Fibroblast of villous mesenchyme (primary cell): ENCODE measurements at places on chromosomes 2 and 18.

- DNase-seq, result no peak
These were observed 148.2 kb downstream of the RND3 start for GRCh38 chr2:150339282-150339681.

GRCh38 chr2:46530639-46531038 lies 51.3 kb downstream of the TMEM247 start:
- no peak for DNase-seq

DNA sequence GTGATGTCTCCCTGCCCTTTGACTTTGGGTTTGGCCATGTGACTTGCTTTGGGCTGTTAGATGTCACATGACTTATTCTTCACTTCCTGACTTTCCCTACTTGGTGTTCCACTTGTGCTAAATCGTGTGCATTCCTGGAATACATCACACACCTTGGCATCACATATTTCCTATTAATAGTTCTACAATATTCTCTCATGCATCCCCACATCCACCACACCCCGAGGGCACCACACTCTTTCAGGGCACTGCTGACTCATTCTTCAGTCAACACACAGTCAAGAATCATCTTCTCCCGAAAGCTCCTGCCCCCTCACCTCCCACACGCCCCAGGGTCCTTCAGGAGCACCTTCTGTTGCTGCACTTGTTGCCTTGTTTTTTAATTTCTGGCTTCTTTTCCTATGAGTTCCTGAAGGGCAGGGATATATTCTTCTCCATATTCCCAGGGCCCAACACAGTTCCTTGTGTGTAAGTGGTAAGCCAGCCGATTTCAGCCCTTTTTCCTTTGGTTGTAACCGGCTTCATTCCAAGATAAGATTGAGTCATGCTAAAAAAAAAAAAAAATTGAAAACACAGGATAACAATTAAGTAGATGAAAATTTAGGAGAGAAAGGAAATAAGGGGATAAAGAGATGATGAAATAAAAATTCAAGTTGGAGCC lies 341.4 kb downstream of the SLC4A3 start:
- DNase-seq, result no peak

- no peak for DNase-seq
These were observed 40.6 kb upstream of the ST3GAL5 start for GRCh38 chr2:85929096-85930050.
